Activated CD4-positive, alpha-beta T cell treated with anti-CD3 and anti-CD28 coated beads, Interleukin-2, Interleukin-6, amounts not matched to agents 100 ng/mL and 50 ng/mL, durations not matched to agents 16 hours and 8 hours (primary cell): ENCODE measurements at places on chromosomes 3 and 15.

GRCh38 chr3:108305484-108306172 lies 9.3 kb downstream of the HHLA2 start:
- peak; percentile 24 for DNase-seq

- no peak for DNase-seq
These were observed 115.6 kb downstream of the RFX7 start for GRCh38 chr15:56128081-56128480.

GRCh38 chr15:52876991-52877663 lies 87.0 kb upstream of the ONECUT1 start:
- no peak for DNase-seq

DNA sequence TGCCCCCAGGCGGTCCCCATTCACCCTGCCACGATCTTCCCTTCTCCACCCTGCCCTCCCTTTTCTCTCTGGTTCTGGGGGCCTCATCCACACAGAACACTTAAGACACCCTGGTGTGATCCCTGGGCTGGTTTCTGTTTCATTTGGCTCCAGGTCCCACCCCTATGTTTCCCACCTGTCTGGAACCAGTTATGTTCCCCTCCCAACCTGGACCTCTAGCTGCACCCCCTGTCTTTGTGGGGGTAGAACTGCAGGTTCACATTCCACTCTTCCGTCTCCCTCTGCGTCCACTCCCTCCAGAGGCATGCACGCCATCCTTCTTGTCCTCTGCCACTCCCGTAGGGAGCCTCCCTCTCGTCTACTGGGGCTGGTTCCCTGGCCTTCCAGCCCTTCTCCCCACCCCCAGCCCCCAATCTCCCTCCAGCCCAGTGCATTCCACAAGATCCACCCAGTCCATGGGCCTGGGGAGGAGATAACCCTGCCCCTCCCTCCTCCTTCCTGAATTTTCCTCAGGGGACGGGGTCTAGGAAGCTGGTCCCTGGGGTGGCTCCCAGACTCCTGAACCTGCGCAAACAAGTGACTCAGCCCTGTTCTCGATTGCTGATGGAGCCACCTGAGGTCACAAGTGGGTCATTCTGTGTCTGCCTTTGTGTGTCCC lies 73.8 kb downstream of the ABTB1 start:
- no peak for DNase-seq

GRCh38 chr15:82146990-82147461 lies 101.2 kb upstream of the MEX3B start:
- no peak for DNase-seq

DNA sequence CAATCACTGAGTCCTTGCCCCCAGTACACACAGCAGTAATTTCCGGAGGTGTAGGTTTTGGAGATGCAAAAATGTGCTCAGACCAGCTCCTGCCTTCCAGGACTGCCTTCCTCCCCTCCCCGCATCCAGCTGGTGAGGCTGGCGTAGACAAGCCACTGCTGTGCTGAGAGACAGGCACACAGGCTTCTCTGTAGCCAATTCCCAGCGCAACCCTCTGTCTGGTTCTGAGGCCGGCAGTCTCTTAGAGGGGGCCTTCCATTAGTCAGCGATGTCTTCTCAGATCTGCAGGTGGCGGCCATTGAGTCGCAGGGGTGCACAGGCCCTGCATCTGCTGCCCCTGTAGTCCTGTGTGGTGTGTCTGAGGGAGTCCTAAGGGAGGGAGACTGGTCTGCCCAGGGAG lies 114.4 kb downstream of the DNAJB8 start:
- no peak for DNase-seq

GRCh38 chr3:175294793-175295192 lies 435.7 kb downstream of the NAALADL2 start:
- DNase-seq: no peak

- no peak for DNase-seq
These were observed 88.6 kb downstream of the GTPBP8 start for GRCh38 chr3:113079218-113079961.

GRCh38 chr3:108234387-108234957 lies 12.2 kb upstream of the IFT57 start:
- DNase-seq: no peak

DNA sequence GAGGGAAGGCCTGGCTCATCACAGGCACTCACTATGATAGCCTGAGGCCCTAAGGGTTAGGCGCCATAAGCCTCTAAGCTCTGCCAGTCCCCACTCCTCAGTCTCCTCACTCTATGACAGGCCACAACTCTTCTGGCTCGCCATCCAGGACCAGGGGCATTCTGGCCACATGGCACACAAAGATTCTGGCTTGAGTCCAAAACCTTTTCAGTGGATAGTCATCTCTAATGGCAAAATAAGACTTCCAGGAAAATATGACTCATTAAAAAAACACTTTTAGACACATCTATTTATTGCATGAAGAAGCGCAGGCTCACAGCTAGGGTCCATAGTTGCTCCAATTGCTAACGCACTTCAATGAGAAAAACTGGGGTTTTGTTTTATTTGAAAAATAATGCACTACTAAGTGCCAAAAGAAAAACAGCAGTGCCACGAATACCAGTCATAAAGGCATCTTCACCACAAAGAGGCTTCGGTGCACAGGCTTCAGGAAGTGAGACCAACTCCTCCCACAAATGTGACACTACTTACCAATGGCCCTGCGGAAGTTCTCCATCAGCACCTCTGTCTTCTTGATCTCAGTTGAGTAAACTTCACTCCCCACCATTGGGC lies 11.1 kb downstream of the RUVBL1 start:
- DNase-seq: peak; percentile 83

DNA sequence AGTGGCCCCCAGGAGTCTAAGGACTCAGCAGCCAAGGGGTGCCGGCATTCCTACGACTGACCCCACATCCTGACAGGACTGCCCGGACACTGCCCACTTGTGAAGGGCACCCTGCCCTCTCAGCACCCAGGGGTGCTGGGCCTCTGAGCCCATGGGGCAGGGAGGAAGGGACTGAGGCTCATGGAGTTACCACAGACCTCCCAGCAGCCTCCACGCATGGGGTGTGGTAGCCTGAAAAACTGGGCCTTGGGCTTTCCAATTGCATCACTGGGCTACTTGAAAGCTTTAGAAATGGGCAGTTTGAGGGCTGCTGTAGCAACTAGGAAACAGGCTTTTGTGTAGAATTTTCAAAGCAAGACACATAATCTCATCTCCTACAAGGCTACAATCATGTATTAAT lies 13.2 kb downstream of the TKT start:
- DNase-seq: no peak

- DNase-seq: no peak
These were observed 10.7 kb downstream of the BMF start for GRCh38 chr15:40097968-40098476.

GRCh38 chr3:72977060-72977808 lies 19.4 kb upstream of the PPP4R2 start:
- DNase-seq: peak; percentile 73

GRCh38 chr15:55224892-55225291 lies 28.2 kb upstream of the RSL24D1 start:
- DNase-seq: no peak

- no peak for DNase-seq
These were observed 25.7 kb upstream of the GALNT15 start for GRCh38 chr3:16148783-16149182.

DNA sequence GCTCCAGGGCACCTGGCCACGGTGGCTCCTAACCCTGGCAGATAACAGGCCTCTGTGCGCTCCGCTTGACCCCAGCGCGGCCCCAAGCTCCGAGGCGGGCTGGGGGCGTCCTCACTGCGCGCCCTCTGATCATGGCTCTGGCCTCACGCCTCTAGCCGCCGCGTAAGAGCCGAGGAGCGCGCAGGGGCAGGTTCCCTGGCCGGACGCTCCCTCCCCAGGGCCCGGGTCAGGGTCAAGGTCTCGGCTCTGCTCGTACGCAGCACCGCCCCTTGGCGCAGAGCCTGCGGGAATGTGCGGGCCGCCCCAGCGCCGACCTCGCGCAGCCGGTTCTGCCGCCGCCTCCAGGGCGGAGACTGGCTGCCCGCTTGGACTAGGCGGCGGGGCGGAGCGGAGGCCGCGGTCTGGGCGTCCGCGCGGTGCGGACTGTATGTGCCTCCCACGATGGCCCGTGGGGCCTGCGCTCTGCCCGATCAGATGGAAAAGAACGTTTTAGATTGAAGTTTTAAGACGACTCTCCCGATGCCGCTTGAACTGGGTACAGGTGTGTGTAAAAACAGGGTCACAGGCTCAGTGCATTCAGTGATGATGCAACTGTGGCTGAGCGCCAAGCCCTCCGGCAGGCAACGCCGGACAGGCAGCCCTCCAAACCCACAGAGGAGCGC lies 40.8 kb downstream of the CHST14 start:
- DNase-seq: peak; percentile 28

- DNase-seq: no peak
These were observed 19.3 kb downstream of the MINAR1 start for GRCh38 chr15:79451361-79451999.

DNA sequence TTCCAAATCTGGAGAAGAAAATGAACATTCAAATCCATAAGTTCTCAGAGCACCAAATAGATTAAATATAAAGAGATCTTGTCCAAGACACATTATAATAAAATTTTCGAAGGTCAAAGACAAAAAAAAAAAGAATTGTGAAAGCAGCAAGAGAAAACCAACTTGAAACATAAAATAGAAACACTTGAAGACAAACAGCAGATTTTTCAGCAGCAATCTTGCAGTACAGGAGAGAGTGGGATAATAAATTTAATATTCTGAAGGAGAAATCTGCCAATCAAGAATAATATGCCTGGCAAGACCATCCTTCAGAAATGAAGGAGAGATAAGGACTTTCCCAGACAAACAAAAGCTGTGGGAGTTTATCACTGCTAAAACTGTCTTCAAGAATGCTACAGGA lies 150.5 kb upstream of the COL8A1 start:
- DNase-seq: no peak

DNA sequence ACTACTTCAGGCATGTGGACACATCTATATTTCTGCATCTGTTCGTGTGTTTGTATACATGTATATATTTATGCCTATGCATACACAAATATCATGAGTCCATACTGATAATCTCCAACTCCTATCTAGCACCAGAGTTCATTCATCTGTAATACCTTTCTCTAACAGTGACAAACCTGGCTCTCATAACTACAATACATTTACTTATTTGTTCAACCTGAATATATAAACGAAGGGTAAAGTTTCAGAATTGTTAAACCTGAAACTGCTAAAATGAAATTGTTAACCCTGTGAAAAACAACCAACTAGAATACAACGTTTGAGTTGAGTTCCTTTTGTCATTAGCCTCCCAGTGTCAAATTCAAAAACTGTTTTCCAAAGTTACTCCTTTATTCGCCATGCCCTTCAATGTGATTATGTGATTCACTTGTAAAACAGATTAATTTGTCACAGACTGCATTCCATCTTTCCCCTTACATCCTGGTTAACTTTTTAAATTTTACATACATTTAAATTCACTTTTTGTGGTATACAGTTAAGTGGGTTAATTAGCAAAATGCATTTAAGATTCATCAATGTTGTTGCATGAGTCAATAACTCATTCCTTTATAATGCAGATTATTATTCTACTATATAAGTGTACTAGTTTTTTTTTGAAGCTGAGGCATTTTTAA lies 58.5 kb downstream of the PIK3R4 start:
- DNase-seq: peak; percentile 27

DNA sequence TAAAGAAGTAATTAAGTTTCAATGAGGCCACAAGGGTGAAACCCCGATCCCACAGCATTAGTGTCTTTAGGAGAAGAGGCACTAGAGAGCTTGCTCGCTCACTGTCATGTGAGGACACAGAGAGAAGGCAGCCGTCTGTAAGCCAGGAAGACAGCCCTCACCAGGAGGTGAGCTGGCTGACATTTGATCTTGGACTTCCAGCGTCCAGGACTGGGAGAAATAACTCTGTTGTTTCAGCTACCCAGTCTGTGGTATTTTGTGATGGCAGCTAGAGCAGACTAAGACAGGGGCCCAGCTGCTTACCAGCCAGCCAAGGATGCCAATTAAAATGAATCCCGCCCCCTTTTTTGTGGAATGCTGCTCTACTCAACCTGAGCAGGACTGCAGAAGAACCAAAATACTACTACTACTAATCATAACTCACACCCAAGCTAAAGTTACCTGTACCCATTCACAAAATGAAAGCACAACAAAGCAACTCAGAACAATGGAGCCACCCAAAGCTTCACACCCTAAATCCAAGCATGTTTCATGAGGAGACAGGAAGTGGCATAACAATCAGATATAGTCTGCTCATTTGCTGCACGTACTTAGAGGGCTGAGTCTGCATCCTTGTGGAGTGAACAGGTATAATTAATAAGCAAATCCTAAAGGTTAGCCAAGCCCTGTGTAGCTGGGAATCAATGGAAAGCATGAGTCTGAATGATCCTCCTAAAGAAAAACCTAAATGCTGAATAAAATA lies 35.6 kb upstream of the RHCG start:
- DNase-seq: no peak

DNA sequence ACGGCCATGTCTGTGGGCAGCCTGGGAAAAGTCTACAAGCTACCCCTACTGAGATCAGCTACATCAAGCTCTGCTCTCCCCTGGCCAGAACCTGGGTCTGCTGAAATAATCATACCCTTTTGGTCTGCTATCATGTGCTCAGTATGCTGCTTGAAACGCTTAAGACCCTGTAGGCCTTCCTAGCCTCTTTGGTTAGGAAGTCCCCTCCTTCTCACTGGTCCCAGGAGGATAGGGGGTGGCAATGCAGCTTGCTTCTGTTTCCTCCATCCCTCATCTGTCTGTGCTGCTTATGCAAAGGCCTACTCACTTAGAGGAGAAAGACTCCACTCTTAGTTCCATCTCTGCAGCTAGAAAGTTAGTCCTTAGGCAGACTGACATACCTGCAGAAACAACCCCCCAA lies 118.2 kb upstream of the RASGRP1 start:
- no peak for DNase-seq

GRCh38 chr15:48601095-48601494 lies 44.4 kb downstream of the FBN1 start:
- DNase-seq: no peak

- DNase-seq: no peak
These were observed 79.8 kb downstream of the EPHB1 start for GRCh38 chr3:134874737-134875413.

GRCh38 chr15:58040150-58040549 lies 25.4 kb downstream of the ALDH1A2 start:
- no peak for DNase-seq

GRCh38 chr3:44510000-44510368 lies 32.5 kb upstream of the ZNF445 start:
- DNase-seq: peak; percentile 14

DNA sequence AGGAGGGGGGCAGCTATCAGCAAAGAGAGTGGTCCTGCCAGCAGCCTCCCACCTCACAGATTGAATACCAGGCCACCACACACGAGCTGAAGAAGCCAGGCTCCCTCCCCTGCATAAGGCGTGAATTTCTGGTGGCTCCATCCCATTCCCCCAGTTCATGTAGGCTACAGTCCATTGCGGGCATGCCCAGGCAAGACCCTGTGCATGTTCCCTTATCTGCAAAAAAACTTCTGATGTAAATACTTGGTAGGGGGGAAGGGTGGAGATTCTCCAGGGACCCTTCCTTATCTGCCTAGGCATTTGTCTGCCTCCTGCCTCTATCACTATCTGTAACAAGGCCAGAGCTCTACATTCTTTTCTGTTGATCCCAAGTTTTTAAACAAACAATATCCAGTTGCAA lies 27.6 kb upstream of the UBP1 start:
- DNase-seq: no peak
